Right atrium auricular region (tissue), 2 donors: ENCODE measurements at places on chromosomes 5 and 9.

DNA sequence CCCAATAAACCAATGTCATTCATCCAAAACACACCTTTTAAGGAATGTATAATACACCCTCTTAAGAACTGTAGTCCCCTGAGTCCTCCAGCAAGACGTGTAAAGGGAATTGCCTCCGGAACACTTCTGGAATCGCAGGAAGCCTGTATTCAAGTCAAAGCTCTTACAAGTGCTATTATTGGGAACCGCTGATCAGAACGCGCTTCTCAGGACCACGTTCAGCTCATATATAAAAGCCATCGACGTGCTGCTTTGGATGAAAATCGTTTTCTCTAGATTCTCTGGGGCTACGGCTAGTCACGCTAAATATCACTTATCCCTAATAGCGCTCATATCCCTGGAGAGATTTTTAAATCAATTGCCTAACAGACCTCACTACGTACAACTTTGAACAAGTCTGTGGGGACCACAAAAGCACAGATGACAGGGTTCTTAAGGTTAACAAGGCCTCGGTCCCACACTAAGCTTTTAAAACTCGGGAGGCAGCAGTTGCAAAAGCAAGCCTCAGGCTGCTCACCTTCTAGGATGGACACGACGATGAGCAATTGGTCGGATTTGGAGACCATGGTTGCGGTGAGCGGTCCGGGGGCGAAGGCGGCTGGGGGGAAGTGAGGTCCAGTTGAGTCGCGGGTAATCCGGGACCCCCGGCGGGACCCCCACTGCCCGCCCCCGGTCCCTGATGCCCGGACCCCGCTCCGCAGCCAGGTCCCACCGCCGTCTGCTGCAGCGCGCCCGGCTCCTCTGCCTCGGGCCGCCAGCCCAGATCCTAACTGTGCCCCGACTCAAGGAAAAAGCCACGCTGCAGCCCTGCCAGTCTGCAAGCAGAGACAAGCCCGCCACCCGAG is 548 bp downstream of the CEP120 start:
- DNase-seq: no peak

DNA sequence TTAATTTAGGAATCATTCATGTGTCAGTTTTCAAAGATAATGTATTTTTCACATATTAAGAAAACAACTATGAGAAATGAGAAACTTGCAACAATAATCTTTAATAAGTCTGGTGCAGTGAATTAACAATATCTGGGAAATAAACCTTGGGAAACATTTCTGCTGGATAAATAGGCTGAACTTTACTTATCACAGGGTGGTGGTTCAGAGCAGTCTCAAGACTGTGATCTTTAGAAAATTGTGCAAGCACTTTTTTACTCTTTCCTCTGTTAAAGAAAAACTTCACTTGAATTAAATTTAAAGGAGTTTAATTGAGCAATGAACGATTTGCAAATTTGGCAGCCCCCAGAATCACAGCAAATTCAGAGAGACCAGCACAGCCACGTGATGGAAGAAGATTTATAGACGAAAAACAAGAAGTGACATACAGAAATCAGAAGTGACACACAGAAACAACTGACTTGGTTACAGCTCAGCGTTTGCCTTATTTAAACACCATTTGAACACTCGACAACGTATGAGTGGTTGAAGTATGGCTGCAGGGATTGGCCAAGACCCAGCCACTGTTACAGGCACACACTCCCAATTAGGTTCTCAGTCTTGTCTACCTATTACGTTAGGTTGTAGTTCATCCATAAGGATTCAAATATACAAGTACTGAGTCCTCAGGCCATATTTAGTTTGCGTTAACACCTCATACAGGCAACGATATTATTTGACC is 631.9 kb downstream of the SLCO4C1 start:
- no peak for DNase-seq

DNA sequence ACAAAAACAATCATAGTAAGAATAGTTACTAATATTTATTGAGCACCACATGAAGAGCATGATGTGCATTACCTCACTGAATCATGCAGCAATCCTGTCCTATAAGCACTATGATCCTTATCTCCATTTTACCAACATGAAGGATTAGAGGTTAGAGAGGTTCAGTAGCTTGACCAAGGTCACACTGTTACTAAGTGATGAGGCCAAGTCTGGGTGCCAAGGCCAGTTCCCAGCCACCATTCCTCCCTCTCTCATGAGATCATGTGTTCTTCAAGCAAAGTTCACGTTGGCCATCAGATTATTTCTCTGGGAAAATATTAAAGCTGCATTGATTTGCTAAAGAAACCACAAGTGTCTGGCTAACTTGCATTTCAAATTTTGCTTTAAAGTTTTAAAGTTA is 31.0 kb downstream of the PDE8B start:
- DNase-seq: no peak

GRCh38 chr9:110821064-110821463 is 152.5 kb downstream of the MUSK start:
- no peak for DNase-seq

DNA sequence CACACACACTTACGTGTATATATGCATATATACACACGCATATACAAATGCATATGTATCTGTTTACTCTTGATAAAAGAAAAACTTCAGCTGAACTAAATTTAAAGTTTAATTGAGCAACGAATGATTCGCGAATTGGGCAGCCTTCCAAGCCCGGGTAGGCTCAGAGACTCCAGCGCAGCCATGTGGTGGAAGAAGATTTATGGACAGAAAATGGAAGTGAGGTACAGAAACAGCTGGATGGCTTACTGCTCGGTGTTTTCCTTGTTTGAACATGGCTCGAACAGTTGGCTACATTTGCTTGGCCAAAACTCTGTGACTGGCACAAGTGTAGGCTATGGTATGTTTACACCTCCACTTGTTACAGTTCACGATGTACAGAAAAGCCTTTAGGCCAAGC is 239.3 kb upstream of the PRDM9 start:
- DNase-seq: no peak

GRCh38 chr5:56659971-56660370 is 155.4 kb upstream of the MAP3K1 start:
- no peak for DNase-seq

DNA sequence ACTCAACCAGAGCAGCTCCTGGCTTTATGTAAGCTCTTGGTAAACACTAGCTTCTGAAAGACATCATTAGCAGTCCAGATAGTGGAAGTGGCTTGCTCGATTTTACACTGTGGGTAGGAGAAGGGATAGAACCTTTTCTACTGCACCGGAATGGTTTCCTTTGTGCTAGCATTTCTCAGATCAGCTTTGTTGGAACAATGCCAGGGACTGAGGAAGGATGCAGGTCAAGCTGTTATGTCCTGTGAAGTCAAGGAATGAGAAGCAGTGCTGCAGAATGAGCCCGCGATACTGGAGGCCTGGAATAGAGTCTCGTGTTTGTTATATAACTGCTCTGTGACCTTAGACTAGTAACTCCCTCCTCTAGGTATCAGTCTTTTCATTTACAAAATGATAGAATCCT is 233.6 kb downstream of the GABRB2 start:
- no peak for DNase-seq

- no peak for DNase-seq
These were observed 155.2 kb upstream of the SH3GL2 start for GRCh38 chr9:17423681-17424011.

DNA sequence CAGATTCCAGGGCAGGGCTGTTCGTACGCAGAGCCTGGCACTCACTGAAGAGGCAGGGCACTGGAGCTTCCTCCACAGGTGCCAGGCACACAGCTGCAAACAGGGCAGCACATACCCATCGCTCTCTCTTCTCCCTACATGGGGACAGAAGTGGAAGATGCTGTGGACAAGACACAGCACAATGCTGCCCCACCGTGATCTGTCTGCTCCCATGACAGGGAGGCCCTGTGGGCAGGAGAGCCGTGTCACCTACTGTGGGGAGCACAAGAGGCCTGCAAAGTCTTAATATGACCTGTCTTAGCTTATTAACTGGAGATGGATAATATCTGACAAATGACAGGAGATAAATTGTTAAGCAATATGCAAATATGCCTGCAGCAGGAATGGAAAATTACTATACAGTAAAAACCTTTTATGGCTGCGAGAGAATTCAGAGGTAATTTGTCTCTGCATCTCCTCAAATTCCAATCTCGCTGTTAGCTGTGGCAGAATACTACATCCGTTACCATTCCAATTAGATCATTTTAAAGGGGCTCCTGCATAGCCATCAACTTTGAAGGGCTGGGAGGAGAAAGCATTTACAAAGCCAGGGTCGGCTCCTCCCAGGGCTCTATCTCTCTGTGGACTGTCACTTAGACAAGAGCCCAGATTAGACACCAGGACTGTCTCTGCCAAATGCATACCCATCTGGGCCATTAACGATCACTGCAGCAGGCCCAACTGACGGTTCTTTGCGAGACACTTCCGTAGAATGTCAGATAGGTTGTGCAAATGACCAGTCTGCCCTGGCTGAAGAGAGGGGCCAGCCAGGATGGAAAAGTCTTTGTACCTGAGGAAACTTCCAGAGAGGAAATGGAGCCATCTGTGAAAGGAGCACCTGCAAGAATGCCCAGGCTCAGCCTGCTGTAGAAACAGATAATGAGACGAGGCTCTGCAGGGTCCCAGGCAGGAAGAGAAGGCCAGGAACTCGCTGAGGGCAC is 90.7 kb upstream of the FSTL4 start:
- no peak for DNase-seq

DNA sequence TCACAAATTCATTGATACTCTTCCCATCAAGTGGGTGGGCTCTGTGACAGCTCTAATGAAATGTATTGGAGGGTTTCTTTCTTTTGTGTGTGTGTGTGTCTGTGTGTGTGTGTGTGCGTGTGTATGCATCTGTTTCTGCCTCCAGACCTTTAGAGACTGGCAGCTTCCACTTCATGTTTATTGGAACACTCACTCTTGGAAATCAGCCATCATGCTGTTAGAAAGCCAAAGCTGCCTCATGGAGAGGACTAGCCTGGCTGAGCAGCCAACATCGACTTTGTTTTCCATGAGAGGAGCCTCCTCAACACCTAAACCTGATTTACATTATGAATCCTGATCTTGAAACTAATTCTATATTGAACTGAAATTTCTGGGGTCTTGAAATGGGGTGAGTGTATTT is 128.5 kb upstream of the FAM174A start:
- DNase-seq: no peak

DNA sequence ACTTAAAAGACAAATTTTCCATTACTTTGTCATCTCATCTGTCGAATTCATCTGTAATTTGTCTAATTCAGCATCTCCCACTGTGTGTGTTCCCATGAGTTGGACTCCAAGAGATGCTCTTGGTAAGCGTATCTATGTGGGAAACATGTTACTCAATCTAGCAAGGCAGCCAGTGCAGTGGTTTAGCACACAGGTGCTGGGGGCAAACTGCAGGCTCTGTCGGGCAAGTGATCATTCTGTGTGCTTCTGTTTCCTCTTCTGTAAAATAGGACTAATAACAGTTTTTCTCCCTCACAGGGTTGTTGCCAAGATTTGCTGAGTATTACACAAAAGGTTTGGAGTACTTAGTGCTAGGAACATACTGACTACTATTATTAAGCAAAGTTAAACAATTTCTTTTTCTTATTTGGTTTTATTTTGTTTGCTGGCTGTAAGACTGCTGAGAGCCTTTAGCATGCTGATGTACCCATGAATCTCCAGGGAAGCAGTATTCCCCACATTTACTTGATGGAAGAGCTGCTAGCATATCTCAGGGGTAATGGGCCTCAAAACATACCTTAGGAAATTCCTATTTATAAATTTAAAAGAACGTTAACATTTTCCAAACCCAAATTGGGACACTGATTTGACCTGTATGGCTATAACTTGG is 709 bp upstream of the GAPT start:
- DNase-seq: no peak

DNA sequence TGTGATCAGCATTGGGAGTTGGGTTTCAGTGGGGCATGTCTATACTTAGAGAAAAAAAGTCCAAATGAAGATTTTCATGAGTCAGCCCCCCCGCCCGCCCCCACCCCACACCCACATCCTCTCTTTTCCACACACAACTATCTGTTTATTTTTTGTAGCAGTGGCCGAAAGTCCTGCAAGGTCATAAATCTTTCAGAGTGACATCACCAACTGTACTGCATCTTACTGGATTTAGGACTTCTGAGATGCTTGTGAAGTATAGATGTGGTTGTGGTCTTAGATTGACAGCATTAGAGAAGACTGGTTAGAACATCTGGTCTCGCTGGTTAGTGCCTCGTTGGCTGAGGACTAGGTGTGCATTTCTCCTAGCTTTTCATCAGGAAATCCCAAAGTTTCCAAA is 7.3 kb upstream of the ROPN1L start:
- no peak for DNase-seq

DNA sequence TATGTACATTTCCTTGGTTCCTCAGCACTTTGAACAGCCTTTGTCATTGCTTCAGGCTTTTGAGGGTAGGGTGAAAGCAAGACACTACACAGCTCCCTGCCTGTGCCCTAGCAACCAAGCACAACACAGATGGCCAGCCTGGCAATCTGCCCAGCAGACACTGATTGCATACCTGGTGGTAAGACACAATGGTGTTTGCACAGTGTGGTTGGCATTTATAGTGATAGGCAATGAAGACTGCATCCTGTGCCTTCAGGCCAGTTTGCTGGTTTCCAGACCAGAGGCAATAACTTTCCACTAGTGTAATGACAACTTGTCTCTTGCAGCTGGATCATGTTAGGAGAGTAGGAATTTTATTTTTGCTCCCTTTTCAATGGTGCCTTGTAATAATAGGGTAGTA is 144.5 kb upstream of the TNC start:
- DNase-seq: no peak

- DNase-seq: no peak
These were observed 2.7 kb downstream of the LCN10 start for GRCh38 chr9:136740069-136740468.

GRCh38 chr9:82681809-82682208 is 381.1 kb downstream of the RASEF start:
- DNase-seq: no peak

DNA sequence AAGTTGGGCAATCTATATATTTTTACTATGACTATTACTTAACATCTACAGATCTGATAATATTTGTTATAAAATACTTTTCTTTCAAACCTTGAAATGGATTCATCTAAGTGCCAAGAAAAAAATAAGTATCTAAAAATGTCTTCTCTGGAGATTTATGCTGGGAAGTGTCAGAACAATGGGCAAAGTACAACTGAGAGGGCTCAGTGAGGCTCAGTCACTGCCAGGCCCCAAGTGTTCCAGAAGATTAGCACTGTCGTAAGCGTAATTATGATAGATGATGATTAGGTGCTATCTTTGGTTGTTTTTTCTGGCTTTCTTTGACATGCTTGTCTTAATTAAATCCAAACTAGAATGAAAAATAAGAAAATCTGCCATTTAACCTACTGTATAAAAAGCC is 72.2 kb upstream of the ADAMTS19 start:
- DNase-seq: no peak

DNA sequence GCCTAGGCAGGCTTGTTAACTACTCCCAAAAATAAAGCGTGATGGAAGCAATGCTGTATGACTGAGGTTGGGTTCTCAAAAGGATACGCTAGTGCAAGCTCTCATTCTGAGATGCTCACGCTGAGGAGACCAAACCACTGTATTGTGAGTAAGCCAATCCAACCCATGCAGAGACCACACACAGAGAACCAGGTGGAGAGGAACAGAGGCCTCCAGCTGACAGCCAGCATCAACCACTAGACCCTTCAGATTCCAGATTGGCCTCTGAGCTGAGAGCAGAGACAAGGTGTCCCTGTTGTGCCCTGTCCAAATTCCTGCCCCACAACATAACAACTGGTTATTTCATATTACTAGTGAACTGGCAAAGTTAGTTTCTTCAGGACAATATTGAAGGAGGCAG is 4.5 kb downstream of the TSTD2 start:
- DNase-seq: no peak
